SHP77 treated with DMSO at 0.1 percent for 48 hours (cell line): ENCODE measurements at places on chromosomes 6 and 20.
A peak's percentile ranks its signal among the peaks of the same experiment; 100 is the strongest.

DNA sequence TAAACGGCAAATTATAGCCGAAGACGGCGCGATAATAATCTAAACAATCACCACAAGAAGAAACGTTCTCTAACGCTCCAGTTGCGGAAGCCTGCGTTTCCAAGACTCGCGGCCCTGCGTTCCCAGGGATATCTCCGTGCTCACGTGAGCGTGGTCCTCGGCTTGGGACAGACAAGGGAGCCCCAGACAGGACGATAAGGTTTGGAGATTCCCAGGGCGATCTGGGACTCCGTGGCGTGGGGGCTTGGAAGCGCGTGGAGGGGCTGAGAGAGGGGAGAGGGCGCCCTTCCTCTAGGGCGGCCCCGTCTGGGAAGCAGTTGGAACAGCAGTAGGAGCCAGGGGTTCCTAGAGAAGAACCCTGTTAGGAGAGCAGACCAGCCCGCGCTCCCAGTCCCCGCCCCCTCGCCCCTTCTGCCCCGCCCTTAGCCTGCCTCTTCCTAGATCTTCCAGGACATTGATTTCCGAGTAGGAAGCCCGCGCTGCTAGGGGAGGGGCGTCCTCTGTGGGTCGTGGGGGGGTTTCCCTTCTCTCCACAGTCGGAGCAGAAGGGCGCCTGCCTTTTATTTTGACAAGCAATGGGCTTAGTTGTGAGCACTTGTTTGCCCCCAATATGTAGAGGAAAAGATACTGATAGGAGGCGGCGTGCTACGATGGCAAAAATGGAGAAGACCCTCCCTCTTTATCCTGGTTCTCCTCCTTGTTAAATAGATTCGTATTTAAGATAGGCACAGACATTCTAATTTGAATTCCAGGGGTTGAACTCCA, 10.6 kb downstream of the NRN1 start:
- DNase-seq = peak; percentile 37

GRCh38 chr6:722077-722524, 29.2 kb upstream of the EXOC2 start:
- peak; percentile 32 for DNase-seq

- DNase-seq = no peak
Measured at GRCh38 chr6:80425089-80425823, 318.8 kb downstream of the BCKDHB start.

GRCh38 chr20:58889334-58889760, 36.8 kb downstream of the GNAS start:
- no peak for DNase-seq

GRCh38 chr6:169172456-169172855, 81.2 kb downstream of the THBS2 start:
- no peak for DNase-seq

DNA sequence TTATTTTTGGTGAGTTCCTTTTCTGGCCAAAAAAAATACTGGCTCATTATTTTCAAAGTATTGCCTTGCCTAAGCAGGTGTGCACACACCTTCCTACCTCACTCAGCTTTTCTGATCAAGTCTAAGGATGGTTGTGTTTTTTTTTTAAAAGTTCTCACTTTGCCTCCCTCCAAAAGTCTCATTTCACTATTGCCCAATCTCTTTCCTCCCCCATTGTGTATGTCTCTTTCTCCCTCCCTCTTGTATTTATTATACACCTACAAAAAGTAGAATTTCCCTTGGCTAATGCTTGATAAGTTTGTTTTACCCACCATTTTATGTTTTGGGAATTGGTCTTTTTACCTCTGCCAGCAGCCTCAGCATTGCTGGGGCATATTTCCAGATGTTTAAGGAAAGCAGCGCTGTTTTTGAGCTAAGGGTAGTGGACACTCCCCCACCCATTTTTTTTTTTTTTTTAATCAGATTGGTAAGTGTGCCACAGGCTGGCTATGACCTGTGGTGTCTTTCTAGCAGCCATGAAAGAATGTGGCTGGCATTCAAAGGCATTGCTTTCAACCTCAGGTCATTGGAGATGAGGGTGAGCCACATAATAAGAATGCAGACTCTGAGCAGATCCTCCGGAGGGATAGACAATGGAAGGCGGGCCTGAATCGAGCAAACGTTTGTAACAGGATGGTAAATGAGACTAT, 668.6 kb downstream of the UTRN start:
- no peak for DNase-seq

DNA sequence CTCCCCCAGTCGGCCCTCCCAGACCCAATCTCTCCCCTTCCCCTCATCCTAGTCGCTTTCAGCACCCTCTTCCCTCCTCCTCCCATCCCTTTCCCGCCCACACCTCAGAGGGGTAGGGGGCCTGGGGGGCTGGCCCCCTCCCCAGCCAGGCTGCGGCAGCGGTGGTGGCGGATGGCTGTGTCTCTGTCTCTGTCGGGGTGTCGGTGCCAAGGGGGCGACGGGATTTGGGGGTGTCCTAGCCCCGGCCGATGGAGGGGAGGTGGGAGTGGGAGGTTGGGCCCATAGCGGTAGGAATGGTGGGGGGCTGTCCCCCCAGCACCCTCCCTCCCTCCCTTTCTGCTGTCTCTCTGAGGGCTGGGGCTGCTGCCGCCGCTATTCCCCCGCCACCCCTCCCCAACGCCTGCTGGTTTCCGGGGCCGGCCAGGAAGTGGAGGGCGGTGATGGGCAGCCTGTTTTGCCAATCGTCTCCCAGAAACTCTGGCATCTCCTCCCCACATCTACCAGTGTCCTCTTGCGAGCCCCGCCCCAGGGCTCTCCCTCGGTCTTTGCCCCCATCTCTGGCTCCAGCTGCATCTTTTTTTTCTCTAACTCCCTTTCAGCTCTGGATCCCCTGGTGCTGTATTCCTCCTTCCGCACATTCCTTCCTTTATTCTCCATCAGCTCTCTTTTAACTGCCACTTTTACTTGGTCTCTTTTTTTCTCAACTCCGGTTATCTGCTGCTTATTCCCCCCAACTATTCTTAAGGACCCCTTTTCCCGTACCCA, at the start of gene AGPAT1:
TSS of gene AGPAT1 (minus strand) at position 374 of the 765 bp plus-strand sequence. CDS start 4,588 bp downstream, outside the sequence.
- DNase-seq = peak; percentile 94

DNA sequence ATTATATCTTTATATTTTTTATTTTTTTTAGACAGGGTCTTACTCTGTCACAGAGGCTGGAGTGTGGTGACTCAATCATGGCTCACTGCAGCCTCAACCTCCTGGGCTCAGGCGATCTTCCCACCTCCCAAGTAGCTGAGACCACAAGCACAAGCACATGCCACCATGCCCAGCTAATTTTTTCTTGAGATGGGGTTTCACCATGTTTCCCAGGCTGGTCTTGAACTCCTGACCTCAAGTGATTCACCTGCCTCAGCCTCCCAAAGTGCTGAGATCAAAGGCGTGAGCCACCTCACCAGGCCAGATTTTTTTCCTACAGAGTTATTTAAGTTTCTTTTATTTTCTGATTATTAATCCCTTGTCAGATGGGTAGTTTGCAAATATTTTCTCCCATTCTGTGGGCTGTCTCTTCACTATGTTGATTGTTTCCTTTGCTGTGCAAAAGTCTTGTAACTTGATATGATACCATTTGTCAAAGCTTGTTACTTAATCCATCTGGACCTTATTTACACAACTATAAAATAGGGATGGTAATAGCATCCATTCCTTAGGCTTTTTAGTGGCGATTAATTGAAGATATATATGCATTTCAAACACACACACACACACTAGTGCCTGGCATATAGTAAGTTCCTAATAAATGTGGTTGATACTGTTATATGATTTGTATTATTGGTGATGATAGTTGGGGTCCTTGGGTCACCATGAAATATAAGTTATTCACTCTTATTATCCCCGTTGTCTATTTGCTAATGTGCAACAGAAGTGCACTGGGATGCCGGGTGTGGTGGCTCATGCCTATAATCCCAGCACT, 187.1 kb downstream of the BCAS1 start:
- no peak for DNase-seq

GRCh38 chr6:131937226-131937625, 13.9 kb downstream of the CCN2 start:
- DNase-seq = no peak

DNA sequence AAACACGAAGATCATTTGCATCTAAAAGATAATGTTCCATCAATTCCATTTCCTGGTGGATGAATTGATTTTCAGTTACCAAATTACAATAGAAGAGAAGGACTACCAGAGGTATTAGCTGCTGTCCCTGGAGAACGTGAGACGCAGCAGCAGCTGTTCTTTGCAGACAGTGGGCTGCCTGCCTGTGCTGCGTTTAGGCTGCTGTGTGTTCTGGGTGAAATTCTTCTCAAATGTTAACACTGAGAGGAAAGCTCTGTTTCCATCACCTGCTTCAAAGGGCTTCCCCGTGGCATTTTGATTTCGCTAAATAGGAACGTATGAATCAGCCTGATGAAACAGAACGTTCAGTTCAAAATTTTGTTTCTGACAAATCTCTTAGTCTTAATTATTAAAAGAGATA, 362.2 kb downstream of the C6orf118 start:
- DNase-seq = no peak

GRCh38 chr6:88763160-88763559, 200.3 kb downstream of the RNGTT start:
- DNase-seq = no peak

GRCh38 chr6:109139109-109139508, 43.8 kb downstream of the CEP57L1 start:
- no peak for DNase-seq

DNA sequence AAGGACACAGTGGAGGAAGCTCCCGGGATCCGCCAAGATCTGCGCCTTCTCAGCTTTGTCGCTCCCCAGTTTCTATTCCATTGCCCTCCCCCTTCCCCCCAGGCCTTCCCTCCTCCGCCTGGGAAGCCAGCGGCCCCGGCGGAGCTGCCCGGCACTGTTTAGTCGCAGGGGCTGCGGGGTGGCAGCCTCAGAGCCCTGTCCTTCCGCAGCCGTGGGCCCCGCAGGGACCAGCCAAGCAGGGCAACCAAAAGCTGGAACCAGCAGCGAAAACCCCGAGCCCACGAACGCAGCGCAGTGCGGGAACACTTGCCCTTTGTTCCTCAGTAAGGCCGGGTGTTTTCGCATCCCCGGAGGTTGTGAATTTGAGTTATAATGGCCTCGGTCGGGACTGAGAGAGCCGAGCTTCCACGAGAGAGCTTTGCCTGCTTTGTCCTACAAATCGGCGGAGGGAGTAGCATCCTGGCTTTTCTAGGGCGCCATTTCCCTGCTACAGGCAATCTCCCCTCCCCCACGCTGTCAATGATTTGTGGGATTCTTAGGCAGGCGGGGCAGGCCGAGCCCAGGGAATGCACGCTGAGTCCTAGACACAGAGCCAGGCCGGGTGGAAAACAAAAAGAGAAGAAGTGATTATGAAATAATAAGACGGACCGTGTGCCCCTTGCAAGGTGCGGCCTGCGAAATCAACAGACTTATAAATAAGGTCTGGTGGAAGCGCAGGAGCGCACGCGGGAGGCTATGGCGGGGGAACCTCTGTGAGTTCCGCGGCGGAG, 4.0 kb upstream of the TUBB2B start:
- DNase-seq = peak; percentile 78

DNA sequence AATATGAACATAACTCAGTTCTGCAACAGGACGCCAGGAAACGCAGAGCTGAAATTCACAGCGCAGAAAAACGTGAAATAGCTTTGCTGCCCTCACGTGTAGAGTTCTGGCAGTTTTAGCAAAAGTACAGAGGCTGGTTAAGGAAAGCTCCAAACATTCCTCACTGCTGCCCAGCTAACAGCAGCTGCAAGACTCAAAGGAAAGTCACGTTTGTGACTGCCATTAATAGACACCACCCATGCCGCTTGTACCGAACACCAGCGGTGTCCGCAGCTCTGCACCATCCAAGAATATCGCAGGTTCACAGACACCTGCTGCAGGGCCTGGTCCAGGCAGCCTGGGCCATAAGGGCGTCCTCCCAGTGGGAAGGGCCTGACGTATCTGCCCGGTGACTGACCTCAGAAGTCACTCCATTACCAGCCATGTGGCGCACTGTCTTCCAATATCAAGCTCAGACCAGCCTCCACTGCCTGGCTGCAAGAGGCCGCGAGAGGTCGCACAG, 61.4 kb downstream of the WDR27 start:
- DNase-seq = no peak
